HT-29 (cell line): ENCODE measurements at places on chromosomes 11 and 22. TPM values are rescaled to one million over a fixed set of nuclear protein-coding genes. Genes with fewer than 3 reads are reported as not detected.

GRCh38 chr11:40354121-40354520 is 1105.3 kb downstream of the LRRC4C start:
- no peak for DNase-seq

GRCh38 chr22:40237241-40237640 is 59.5 kb downstream of the TNRC6B start:
- no peak for DNase-seq

DNA sequence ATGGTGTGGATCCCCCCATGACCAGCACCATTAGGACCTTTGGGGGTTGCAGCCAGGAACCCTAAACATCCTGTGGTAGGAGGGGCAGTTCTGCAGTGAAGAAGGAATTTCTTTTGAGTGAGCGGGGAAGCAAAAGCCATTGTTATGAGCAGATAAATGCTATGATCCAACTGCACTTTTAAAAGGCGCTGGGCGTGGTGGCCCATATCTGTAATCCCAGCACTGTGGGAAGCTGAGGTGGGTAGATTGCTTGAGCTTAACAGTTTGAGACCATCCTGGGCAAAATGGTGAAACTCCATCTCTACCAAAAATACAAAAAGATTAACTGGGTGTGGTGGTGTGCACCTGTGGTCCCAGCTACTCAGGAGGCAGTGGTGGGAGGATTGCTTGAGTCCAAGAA is 5.9 kb upstream of the TOMM22 start:
- DNase-seq, result no peak

The PHLDA2 gene
- 345 and 406 TPM in 2 replicates for total RNA-seq

- no peak for DNase-seq
Observed at GRCh38 chr11:113484223-113484622, 9.0 kb upstream of the DRD2 start.

DNA sequence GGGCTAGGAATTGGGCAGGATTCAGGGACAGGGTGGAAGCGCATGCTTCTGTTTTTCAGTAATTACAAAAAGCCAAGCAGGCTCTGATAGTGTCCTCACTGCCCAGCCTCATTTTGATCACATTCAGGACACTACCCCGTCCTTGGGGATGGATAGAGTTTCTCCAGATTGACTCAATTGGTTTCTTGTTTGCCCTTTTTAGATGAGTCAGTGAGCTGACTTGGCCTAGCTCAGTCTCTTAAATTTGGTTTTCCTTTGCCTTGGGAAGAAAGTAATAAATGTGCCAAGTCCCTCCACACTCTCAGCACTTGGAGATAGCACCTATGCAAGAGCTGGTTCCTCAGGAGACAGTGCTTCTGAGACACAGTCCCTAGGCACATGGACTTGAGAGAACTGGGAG is 25.5 kb downstream of the DKK3 start:
- no peak for DNase-seq

DNA sequence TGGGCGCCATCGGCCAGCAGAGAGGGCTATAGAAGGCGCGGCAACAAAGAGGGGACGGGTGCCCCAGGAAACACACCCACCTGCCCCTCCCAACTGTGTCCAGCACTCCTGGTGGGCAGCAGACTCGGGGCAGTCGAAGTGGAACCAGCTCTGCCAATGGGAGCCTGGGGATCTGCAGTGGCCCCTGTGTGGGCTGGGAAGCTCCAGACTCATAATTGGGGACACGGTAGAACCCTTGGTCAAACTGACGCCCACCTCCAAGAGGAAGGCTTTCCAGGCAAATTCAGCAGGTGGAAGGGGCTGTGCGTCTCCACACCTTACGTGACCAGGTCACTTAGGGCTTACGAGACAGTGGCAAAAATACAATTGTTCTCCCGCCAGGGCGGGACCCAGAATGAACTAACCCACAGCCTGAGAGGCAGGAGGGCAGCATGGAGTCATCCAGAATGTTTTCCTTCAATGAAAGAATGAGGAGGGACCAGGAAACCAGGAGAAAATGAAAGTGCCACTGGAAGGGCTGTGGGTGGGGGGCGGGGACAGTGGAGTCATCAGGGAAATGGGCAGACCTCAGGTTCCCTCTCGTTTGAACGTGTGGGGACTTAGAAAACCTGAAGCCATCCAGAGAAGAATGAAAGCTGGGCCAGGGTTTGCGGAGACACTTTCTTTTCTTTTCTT is 53.2 kb upstream of the SHANK2 start:
- DNase-seq, result no peak

- no peak for DNase-seq
Observed at GRCh38 chr22:26615149-26615548, 2.7 kb downstream of the CRYBB1 start.

DNA sequence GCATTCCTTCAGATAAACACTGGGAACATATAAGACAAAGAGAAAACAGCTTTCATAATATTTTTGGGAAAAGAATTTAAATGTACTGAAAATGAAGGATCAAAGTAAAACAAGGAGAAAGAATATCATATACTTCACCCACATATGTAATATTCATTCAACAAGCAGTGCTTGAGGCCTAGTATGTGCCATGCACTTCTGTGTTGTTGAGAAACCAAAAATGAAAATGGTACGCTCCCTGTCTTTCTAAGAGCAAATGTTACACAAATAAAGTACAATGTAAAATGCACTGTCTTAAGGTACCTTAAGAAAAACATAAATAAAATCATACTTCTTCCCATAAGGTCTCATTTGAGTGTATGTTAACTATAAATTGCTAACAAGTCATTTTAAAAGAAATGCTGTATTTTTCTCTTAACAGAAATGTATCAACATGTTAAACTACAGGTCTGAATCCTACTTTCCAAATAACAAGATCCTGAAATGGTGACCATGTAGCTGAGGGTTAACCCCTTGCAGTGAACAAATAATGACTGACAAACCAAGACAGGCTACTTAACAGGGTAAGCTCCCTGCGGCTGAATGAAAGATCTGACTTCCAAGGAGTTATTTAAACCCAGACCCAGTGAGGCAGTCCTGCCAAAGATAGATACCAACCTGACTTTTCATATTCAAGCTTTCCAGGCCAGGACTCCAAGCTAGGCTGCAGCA is 377.6 kb downstream of the DCDC1 start:
- DNase-seq, result peak; percentile 5

The KCNJ5 gene
- total RNA-seq, result not detected in 2 replicates

GRCh38 chr11:128515086-128515485 is 72.3 kb downstream of the ETS1 start:
- DNase-seq, result no peak

The RAB30 gene
- 1.1 and 1.2 TPM in 2 replicates for total RNA-seq

GRCh38 chr11:67308031-67308866 is 4.9 kb downstream of the SSH3 start:
- DNase-seq, result no peak

GRCh38 chr22:49958366-49958921 is 2.1 kb upstream of the PIM3 start:
- no peak for DNase-seq

- no peak for DNase-seq
Observed at GRCh38 chr11:58625826-58626460, 3.5 kb downstream of the CNTF start.

The SERPING1 gene
- total RNA-seq, result not detected in 2 replicates

- DNase-seq, result peak; percentile 60
Observed at GRCh38 chr11:103055221-103055890, 36.6 kb downstream of the DCUN1D5 start.

- DNase-seq, result no peak
Observed at GRCh38 chr11:47299078-47299477, 29.1 kb downstream of the MADD start.

- DNase-seq, result no peak
Observed at GRCh38 chr22:24186892-24187670, 5.8 kb downstream of the SUSD2 start.

DNA sequence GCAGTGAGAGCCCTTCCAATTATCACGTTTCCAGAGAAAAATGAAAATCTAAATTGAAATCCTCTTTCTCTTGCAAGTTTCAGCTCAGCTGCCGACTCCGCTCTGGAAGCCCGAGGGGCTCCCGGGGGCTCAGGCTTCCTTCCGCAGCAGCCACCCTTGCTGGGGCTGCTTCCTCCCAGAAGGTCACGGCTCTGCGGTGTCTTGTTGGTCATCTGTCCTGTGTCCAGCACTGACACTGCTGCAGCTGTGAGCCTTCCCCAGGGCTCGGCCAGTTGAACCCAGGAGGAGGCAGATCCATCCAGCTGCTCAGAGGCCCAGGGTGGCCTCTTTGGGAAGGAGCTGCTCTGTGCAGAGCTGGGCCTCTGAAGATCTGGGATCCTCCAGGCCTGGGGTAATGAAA is 1337.2 kb downstream of the TBC1D22A start:
- DNase-seq, result no peak

- DNase-seq, result no peak
Observed at GRCh38 chr22:46289244-46289891, 7.3 kb upstream of the GTSE1 start.

DNA sequence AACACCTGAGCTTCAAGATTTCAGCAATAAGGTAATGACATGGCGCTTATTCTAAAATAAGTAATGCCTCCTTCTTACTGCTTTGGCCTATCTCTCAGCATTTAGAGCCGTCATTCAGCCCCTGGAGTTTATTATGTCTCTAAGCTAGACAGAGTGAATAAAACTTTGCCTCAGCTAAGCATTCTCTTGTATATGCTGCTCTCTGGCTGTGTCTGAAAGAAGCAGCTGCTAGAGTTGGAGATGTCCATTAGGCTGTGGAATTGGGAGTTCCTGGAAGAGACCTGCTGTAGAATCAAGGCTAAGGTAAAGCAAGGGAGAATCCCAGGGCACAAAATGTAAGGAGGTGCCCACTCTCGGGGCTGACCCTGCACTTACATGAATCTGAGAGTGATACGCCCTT is 35.5 kb upstream of the TTC12 start:
- no peak for DNase-seq

DNA sequence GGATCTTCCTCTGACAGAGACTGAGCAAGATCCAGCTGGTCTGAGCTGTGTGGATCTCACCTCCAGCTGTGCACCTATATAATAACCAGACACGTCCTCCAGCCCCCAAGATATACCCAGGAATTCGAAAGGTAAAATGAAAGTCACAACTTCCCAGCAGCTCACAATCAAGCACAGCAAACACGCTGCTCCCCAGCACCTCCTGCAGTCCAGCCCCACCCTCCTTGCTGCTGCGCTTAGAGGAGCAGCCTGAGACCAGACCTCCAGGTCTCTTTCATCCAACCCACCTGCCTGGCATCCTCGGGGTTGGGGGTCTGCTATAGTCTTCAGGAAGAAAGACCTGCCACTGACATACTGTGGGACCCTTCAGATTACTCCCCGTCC is 3.0 kb upstream of the APOL4 start:
- no peak for DNase-seq

GRCh38 chr11:57751676-57752253 is at the start of gene BTBD18:
BTBD18 (minus strand) TSS chr11:57751819; CDS start chr11:57751188, 631 bp downstream.
- peak; percentile 87 for DNase-seq

DNA sequence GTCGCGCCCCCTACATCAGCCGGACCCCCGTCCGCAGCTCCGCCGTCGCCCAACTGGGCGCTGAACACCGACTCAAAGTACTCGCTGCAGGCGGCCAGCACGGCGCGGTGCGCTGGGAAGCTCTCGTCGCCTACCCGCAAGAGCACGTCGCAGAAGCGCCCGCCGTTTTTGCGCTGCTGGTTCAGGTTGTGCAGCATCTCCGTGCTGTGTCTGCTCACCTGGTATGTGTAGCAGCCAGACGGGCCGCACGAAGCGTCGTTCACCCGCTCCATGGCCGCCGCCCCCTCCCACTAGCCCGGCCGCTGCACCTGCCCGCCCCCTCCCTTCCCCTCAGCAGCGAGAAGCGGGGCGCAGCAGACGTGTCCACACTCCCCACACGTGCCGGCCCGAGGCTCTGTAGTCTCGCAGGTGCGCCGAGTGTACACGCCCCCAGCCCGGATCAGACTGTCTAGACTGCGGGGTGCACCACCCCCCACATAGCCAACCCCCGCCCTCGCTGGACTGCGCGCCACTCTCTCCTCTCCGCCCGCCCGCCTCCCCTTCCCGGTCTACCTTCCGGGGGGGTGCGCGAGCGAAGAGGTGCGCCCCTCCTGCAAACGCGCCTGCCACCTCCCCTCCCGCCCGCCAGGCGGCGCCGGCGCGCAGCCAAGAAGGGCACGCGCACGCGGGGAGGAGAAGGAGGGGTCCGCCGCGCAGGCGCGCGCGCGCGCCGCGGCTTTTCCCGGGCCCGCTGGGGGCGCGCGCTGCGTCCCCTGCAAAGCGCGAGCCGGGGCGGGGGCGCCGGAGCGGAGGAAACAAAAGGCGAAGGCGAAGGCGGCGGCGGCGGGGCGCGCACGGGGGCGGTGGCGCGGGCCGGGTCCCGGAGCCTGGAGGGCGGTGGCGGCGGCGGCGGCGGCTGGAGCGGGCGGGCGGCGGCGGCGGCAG is 553 bp downstream of the PATZ1 start:
- DNase-seq, result peak; percentile 74

The CCDC81 gene
- total RNA-seq, result 0.08 and 0.31 TPM in 2 replicates

The OR52N4 gene
- total RNA-seq, result not detected in 2 replicates

DNA sequence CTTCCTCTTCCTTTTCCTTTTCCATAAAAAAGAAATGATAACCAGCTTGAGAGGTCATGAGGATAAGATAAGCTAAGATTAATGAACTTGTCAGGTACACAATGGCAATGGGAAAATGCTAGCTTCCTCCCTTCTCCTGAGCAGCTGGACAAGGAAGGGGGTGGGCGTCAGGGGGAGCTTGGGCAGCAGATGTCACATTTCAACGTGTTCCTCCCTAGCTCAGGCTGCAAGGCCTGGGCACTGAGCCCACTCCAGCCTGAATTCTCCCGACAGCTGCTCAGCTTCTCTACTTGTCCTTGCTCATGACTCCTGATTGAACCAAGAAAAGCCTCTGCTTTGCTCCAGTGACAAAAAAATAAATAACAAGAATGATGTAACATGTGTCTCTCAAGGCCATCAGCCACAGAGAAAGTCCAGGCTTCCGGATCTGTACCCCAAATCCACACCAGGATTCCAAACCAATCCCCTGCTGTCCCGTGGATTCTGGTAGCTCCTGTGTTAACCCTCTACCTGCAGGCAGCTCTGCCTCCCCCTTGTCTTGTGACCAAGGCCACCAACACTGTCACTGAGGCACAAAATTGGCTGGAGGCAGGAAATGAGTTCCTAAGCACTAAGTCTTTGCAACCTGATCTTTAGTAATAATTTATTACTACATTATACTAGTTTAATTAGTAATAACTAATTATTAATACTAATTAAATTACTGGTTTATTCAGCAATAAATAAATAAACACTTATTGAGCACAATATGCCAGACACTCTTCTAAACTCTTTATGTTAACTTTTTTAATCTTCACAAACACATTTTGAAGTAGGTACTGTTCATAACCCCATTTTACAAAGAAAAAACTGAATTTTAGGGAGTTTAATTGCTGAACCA is 146.5 kb downstream of the CCDC34 start:
- no peak for DNase-seq

GRCh38 chr11:35144806-35145205 is 5.8 kb downstream of the CD44 start:
- DNase-seq, result no peak

The CD248 gene
- not detected in 2 replicates for total RNA-seq

The PGA3 gene
- 0.34 TPM in 1 of 2 replicates, not detected in the other for total RNA-seq

The SLC5A1 gene
- 3.9 and 6.8 TPM in 2 replicates for total RNA-seq

The PGGHG gene
- total RNA-seq, result 175 and 194 TPM in 2 replicates

The SLC22A12 gene
- not detected in 2 replicates for total RNA-seq

- no peak for DNase-seq
Observed at GRCh38 chr22:38435010-38435409, 20.0 kb downstream of the KCNJ4 start.

GRCh38 chr22:45240810-45241631 is at the start of gene KIAA0930:
KIAA0930 (minus strand) TSS chr22:45240894; CDS start chr22:45240703, 191 bp downstream.
- DNase-seq, result peak; percentile 37

GRCh38 chr11:133966921-133967598 is 10.3 kb upstream of the IGSF9B start:
- no peak for DNase-seq
